ENCODE measurements at places on chromosomes 16 and 17. TPM values are rescaled to one million over a fixed set of nuclear protein-coding genes. Genes with fewer than 3 reads are reported as not detected.

DNA sequence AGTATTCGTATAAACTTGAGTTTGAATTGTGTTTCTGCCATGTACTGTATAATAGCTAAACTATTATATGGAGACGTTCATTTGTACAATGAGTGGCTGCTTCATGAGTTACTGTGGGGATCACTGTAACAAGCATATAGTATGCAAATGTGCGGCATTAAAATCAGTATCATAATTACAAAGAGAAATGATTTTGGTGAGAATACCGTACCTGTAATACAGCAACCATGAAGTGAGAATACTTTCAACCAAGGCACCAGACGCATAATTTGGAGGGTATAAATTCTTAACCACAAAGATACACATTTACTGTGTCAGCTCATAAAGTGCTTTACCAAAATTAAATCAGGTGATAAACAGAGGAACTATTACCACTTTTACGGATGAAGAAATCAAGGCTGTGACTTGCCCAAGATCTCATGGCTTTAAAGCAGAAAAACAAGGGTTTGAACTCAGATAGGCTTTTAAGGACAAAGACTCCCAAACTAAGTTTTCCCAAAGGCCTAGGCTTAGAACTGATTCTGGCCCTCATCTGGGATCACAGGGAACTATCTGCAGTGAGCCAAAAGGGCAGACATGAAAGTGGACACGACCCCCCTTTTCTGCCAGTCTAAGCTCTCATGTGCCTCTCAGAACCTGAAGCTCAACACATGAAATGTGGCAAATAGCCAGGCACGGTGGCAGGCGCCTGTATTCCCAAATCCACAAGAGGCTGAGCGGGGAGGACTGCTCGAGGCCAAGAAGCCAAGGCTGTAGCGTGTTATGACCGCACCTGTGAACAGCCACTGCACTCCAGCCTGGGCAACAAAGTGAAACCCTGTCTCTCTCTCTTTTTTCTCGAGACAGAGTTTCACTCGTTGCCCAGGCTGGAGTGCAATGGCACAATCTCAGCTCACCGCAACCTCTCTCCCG, 6.4 kb downstream of the RPS15A start:
- H3K4me1 ChIP-seq, result 0 out of 2 replicates have a peak, but pooled peaks cover 5% of the 10 kb centered on the region
- H3K27me3 ChIP-seq, result no peaks in the 10 kb centered on the region
- H3K4me3 ChIP-seq, result no peak overlapping the region
- H3K36me3 ChIP-seq, result peaks cover 60% of the 10 kb centered on the region
- no peak overlapping the region for H3K27ac ChIP-seq

- no peak overlapping the region for H3K4me3 ChIP-seq
- H3K27ac ChIP-seq, result no peak overlapping the region
- H3K27me3 ChIP-seq, result no peaks in the 10 kb centered on the region
These were observed 230.4 kb downstream of the CPPED1 start for GRCh38 chr16:12573300-12573699.

The C1QTNF8 gene
- not detected for total RNA-seq

The SOX8 gene
- total RNA-seq, result 8.9 TPM

DNA sequence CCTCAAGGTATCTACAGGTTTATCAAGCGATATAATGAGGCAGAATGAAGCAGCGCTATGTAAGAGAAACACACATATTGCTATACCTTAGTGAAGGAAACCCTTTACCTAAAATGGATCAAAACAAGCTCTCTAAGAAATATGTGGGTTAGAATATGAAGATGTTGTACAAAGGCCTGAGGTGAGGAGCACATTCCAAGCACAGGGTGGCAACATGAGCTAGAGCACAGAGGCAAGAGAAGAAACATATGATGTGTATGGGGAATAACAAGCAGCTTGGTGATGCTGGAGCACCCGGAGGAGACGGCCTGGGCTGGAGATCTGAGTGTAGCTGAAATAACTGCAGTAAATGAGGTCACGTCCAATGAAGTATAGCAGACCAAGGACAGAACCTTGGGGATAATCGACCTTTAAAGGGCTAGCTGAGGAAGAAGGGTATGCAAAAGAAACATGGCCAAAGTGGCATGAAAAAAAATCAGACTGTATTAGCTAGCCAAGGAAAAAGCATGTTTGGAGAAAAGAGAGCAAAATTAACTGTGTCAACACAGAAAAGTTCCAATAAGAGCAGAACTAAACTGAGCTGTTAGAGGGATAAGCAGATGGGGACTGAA, 44.0 kb downstream of the MARVELD3 start:
- H3K27ac ChIP-seq, result no peak overlapping the region
- DNase-seq, result no peak
- no peaks in the 10 kb centered on the region for H3K4me1 ChIP-seq
- H3K36me3 ChIP-seq, result peaks cover 77% of the 10 kb centered on the region
- H3K27me3 ChIP-seq, result no peaks in the 10 kb centered on the region

The MPHOSPH6 gene
- 39.0 TPM for total RNA-seq

- H3K4me1 ChIP-seq, result peaks cover 2% of the 10 kb centered on the region
- DNase-seq, result peak; percentile 57
- H3K27ac ChIP-seq, result no peak overlapping the region
- H3K36me3 ChIP-seq, result no peaks in the 10 kb centered on the region
These were observed 13.4 kb downstream of the ST6GALNAC1 start for GRCh38 chr17:76630151-76630550.

- peaks cover 2% of the 10 kb centered on the region for H3K4me1 ChIP-seq
- H3K27ac ChIP-seq, result no peak overlapping the region
- no peaks in the 10 kb centered on the region for H3K27me3 ChIP-seq
These were observed 4.8 kb downstream of the BCAR1 start for GRCh38 chr16:75246504-75247205.

The GPR179 gene
- total RNA-seq, result not detected

DNA sequence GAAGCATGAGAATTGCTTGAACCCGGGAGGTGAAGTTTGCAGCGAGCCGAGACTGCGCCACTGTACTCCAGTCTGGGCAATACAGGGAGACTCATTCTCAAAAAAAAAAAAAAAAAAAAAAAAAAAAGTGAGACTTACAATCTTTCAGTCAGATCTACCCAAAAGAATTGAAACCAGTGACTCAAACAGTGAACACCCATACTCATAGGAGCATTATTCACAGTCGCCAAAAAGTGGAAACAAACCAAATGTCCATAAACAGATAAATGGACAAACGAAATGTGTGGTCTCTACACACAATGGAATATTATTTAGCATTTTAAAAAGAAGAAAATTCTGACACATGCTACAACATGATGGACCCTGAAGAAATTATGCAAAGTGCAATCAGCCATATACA, 9.1 kb upstream of the SCNN1B start:
- H3K36me3 ChIP-seq, result peaks cover 2% of the 10 kb centered on the region
- no peak overlapping the region for H3K4me3 ChIP-seq
- DNase-seq, result no peak
- no peak overlapping the region for H3K27ac ChIP-seq
- no peaks in the 10 kb centered on the region for H3K4me1 ChIP-seq
- no peaks in the 10 kb centered on the region for H3K27me3 ChIP-seq

DNA sequence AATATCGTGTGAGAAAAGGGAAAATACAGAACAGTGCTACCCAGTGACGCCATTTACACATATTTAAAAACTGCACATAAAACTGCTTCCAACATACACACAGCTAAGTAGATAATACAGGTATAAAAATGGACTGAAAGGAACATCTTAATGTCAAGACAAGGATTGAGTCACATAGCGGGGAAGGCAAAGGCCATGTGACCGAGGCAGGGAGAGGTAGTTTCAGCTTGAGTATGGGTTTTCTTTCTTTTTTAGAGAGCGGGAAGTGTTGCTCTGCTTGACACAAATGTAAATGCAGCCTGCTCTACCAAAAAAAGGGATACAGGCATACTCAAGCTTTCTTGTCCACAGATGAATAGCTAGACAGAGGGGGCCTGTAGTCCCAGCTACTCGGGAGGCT, 46.5 kb downstream of the SDR42E1 start:
- H3K4me1 ChIP-seq, result no peaks in the 10 kb centered on the region
- DNase-seq, result no peak
- H3K4me3 ChIP-seq, result no peak overlapping the region
- H3K27ac ChIP-seq, result no peak overlapping the region
- H3K27me3 ChIP-seq, result no peaks in the 10 kb centered on the region
- no peaks in the 10 kb centered on the region for H3K36me3 ChIP-seq

- no peak for DNase-seq
- no peak overlapping the region for H3K4me3 ChIP-seq
- H3K27me3 ChIP-seq, result no peaks in the 10 kb centered on the region
These were observed 10.3 kb downstream of the KIFC3 start for GRCh38 chr16:57791893-57792461.

- no peak overlapping the region for H3K4me3 ChIP-seq
- no peaks in the 10 kb centered on the region for H3K4me1 ChIP-seq
- no peaks in the 10 kb centered on the region for H3K27me3 ChIP-seq
- H3K27ac ChIP-seq, result no peak overlapping the region
- DNase-seq, result no peak
These were observed 42.9 kb upstream of the IRF8 start for GRCh38 chr16:85856079-85856478.

The RAB26 gene
- 2.4 TPM for total RNA-seq

The KCNJ2 gene
- 0.15 TPM for total RNA-seq

DNA sequence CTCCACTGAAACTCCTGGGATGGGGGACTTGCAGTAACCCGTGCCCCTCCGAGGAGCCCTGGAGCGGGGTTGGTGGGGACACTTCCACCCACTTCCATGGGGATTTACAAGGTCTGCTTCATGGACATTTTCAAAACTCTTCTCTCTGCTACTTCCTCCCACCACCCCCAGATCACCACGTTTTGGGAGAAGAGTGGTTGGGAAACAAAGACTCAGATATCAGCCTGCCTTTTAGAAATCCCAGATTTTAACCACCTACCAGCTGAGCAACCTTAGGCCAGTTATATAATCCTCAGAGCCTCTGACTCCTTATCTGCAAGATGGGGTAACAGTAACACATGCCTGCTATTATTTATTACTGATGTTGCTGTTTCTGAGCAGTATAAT, 184.8 kb downstream of the CCDC182 start:
- no peak for DNase-seq
- no peaks in the 10 kb centered on the region for H3K27me3 ChIP-seq
- no peak overlapping the region for H3K27ac ChIP-seq

GRCh38 chr16:58037365-58038057, 12.0 kb downstream of the MMP15 start:
- no peaks in the 10 kb centered on the region for H3K4me1 ChIP-seq
- H3K27me3 ChIP-seq, result no peaks in the 10 kb centered on the region
- H3K27ac ChIP-seq, result no peak overlapping the region
- H3K36me3 ChIP-seq, result peaks cover 44% of the 10 kb centered on the region
- H3K4me3 ChIP-seq, result no peak overlapping the region
- DNase-seq, result no peak
